Dermis microvascular lymphatic vessel endothelial cell (primary cell): ENCODE measurements at places on chromosomes 4 and X. TPM values are rescaled to one million over a fixed set of nuclear protein-coding genes. Genes with fewer than 3 reads are reported as not detected.

DNA sequence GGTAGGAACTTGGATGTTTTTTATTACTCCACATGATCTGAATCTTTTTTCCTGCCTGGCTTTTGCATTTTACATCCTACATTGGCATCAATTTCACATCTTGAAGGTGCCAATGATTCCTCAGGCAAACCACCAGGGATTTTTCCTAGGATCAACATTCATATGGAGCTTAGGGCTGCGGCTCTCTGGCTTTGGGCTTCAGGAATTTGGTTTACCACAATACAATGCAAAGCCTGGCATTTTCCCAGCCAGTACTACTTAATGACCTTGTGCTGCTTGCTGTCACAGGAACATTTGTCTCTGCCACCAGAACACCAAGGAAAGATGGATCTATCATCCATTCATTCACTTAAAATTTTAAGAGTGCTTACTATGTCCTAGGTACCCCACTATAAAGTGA is 180.7 kb downstream of the PDGFC start:
- DNase-seq = peak; percentile 21

GRCh38 chr4:84971319-84971932 is 4.9 kb upstream of the WDFY3 start:
- peak; percentile 56 for DNase-seq

DNA sequence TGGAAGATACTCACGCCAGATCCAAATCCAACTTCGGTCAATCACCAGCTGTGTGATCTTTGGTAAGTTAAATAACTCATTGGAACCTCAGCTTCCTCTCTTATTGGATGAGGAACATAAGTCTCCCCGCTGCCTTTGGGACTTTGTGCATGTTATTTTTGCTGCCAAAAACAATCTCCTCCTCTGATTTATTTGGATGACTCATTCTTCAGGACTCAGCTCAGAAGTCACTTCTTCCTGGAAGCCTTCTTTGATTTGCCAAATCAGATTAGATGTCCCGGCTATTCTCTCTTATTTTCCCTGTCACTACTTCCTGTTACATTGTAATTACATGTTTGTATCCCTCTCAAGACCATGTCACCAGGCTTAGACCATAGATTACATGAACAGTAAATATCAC is 138.0 kb upstream of the BOD1L1 start:
- peak; percentile 21 for DNase-seq

SPATA18 gene
- 1.9 and 2.2 TPM in 2 replicates for total RNA-seq

HPSE gene
- total RNA-seq = 9.2 and 19.7 TPM in 2 replicates

DNA sequence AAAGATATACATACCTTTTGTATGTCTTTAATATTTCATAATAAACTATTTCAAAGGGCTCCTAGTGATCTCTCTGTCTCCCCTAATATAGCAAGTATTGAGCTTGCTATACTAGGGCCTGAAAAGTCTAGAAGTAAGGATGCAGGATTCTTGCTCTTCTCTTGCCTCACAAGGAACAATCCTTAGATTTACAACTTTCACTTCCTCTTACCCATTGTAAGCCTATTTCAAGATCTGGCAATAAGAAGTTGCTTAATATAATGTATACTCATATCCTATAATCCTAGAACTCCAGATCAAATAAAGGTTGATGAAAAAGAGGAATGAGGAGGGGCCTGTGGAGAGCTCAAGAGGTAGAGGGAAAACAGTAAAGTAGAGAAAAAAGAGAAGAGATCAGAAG is 40.8 kb upstream of the CHRDL1 start:
- no peak for DNase-seq

EDA gene
- 1.2 and 2.5 TPM in 2 replicates for total RNA-seq

- no peak for DNase-seq
Observed at GRCh38 chrX:8738588-8739189, 6.8 kb upstream of the ANOS1 start.

GRCh38 chr4:1746919-1747602 is 25.7 kb downstream of the TACC3 start:
- no peak for DNase-seq

DNA sequence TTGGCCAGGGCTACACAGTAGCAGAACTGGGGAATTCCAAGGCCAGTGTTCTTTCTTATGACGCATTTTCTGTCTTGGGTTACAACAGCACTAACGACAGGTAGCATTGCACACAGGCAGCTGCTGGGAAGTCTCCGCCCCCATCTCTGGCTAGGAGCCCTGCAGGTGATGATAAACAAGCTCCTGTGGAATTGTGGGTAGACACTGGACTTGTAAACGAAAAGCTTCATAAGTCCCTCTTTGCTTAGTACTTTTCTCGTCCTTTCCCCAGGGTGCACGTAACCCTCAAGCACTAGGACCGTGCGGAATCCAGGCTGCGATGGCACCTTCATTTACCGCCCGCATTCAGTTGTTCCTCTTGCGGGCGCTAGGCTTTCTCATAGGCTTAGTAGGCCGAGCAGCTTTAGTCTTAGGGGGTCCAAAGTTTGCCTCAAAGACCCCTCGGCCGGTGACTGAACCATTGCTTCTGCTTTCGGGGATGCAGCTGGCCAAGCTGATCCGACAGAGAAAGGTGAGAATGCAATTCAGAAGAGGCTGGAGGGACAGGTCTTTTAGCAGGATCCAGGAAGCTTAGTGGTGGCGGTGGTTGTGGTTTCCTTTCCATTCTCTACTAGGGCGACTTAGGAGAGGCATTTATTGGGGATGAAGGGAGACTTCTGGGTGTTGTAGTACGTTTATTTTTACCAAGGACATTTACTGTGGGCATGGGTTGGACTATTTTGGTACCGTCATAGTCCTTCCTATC is at the start of gene FAAH2:
Gene FAAH2, plus strand, starts transcription at position 200 of the 745 bp plus-strand sequence. Its CDS starts 120 bp downstream, at position 320.
- no peak for DNase-seq

DNA sequence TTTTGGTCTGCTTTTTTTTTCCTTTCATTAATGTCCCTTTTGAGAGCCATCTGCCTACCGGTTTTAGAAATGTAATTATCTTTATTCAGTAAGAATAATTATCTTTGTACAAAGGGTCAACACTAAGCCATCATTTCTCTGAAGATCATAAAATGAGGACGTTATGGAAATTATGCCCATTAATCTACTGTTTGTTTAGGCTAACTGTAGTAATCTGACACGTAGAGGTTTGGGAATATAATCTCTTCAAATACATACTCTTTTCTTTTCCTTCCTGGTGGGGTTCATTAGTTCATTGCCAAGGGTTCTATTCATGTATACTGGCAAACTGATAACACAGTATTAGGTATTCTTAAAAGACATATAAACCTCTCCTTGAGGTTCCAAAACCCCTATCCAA is 3.8 kb upstream of the HSD17B13 start:
- no peak for DNase-seq

CLGN gene
- 0.13 and 0.26 TPM in 2 replicates for total RNA-seq

GRCh38 chr4:1056671-1057402 is 45.4 kb downstream of the FGFRL1 start:
- no peak for DNase-seq

LANCL3 gene
- total RNA-seq = 0.13 and 0.25 TPM in 2 replicates

DNA sequence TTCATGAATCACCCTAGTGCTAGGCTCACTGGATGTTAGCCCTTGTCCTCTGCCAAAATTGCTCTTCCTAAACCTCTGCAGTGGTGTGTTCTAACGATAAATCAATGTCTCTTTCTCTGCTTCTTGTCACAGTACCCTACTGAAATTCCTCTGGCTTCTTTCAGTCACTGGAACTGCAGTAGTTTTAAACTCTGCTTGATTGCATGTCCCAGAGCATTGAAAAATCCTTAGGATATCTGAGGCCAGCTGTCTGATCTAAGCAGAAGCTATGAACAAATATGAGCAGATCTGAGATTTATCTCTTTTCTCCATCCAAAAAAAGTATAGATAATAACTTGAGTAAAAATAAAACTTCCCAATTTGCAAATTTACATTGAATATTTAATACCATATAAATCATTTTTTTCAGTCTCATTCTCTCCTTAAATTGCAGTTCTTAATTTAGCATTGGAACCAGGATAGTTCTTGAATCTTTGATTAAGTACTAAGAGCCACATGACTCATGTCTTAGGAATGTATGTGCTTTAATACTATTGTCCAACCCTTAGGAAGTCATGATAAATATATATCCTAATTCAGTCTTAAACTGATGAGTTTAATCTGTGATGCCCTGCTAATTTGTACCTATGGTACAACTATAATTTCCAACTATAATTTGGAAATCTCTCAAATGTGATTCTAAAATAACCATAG is 169.7 kb downstream of the PDHA2 start:
- no peak for DNase-seq

DNA sequence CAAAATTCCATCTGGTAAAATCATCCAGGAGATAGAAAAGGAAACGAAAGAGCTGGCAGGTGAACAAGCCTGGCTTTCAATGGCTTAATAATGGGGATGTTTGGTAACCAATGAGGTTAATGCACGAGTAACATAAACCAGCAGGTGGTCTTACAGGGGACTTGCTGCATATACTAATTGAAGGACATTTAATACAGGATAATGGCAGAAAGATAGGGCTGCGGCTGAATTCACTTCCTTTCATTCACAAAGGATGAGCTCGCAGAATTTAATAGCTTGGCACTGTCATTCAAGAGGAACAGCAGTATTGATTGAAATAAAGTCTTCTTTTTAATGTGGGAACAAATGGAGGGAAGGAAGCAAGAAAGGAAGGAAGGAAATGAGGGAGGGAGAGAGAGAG is 156.3 kb upstream of the RAI2 start:
- no peak for DNase-seq

DNA sequence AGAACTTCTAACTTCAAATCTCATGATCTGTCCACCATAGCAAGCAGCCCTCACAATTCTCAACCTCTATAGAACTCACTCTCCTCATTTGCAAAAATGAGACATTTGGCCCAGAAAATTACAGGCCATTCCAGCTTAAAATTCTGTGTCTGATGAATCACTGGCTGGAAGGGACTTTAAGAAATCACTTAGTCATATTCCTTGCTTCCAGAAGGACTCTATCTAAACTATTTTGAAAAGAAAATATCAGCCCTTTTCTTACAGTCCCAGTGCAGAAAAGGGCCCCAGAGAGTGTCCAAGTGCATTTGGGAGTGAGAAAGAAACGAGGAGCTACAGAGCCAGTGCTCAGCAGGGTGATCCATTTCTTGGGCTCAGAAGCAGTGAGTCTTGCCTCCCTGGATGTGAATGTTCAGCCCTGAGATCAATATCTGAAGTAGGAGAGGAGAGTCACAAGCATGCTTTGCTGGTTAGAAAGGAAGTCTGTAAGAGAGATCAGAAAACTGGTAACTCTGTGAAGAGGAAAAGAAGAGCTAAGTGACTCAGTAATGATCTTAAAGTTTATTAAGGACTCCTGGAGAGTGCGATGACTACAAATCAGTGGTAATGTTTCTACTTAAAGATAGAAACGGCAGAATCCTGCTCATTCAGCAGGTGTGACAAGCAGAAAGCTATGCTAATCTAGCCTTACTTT is 139.8 kb downstream of the PALLD start:
- DNase-seq = peak; percentile 12

TMEM35A gene
- total RNA-seq = 1.9 TPM in 2 replicates

IL15 gene
- total RNA-seq = 0.77 and 2.8 TPM in 2 replicates

GPR143 gene
- total RNA-seq = 2.3 and 3.7 TPM in 2 replicates

C4orf36 gene
- total RNA-seq = 0.38 and 0.39 TPM in 2 replicates

GRCh38 chr4:152660526-152660925 is 19.3 kb downstream of the TMEM154 start:
- no peak for DNase-seq

GRCh38 chr4:336893-337142 is 796 bp upstream of the ZNF141 start:
- no peak for DNase-seq

GRCh38 chr4:185435466-185435865 is 9.7 kb upstream of the UFSP2 start:
- DNase-seq = no peak

MAGEA6 gene
- not detected in 2 replicates for total RNA-seq

DNA sequence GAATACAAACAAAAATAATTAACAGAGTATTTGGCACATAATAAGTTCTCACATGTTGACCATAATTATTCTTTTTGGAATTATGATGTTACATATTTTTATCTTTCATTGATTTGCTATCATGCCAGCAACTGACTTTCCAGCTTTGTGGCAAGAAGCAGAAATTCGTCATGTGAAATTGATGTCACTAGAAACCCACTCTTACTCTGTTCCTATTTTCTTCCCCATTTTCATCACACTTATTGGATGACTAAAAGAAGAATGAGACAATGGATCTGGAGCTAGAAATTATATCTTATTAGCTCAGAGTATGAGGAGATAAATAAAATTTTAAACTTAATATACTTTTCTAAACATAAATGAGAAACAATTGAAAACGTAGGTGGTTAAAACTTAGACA is 31.9 kb downstream of the EGF start:
- no peak for DNase-seq

IBSP gene
- not detected in 2 replicates for total RNA-seq

GRCh38 chrX:150182161-150182560 is 181.0 kb upstream of the MAMLD1 start:
- no peak for DNase-seq

GRCh38 chr4:109389369-109390114 is 44.1 kb upstream of the SEC24B start:
- DNase-seq = no peak

DNA sequence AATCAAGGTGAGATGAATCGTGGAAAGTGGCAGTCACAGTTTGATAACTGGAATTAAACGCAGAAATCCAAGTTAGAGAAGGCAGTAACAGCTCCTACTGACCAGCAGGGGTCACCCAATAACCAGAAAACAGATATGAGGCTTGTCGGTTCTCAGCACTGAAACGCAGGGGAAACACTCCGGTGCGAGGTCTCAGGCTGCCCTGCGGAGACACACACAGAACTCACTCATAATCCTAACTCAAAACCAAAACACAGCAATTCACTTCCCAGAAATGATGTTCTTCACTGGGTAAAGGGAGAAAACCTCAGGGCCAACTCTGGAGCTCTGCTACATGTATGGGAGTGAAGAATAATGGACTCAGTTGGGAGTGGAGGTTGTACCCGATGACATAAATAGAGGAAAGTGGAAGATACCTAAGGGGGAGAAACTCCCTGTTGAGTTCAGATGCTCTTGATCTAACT is 384.4 kb downstream of the RAPGEF2 start:
- DNase-seq = peak; percentile 82

DNA sequence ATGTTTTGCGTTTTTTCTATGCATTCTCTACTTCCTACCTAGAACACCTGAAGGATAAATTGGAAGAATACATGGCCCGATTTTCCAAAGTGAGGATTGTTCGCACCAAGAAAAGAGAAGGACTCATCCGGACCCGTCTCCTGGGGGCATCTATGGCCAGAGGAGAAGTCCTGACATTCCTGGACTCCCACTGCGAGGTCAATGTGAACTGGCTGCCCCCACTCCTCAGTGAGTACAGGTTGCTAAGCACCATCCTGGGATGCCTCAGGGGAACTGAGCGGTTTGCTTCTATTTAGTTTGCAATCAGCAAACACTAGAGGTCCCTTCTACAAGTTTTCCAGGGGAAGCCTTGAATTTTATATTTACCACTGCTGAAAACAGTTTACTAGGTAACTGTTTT is 359.3 kb upstream of the GALNT7 start:
- no peak for DNase-seq

DNA sequence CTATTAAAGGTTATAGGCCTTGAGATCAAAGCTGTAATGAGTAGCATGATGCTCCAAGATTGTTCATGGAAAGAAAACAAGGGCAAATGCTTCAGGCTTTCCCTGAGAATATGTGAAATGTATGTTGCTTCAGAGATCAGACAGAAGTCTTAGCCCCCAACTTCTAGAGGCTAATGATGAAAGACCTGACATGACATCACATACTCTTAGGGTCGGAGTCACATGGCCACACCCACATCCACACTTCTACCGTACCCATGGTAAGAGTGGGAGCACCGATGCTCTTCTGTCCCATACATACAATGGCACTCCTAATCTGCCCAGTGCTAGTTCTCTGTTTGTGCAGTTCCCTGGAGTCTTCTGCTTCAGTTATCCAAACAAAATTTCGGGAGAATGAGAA is 111.9 kb upstream of the ACSL4 start:
- DNase-seq = no peak

GLRB gene
- total RNA-seq = 10.3 and 15.7 TPM in 2 replicates

- no peak for DNase-seq
Observed at GRCh38 chr4:130074096-130074495, 978.1 kb downstream of the C4orf33 start.

PIM2 gene
- total RNA-seq = 3.3 and 3.9 TPM in 2 replicates
